Hematopoietic multipotent progenitor cell treated with erythropoietin and hydrocortisone succinate and interleukin-3 and kit ligand, for 6 days (in vitro differentiated cells): ENCODE measurements at places on chromosomes 5 and 9.

DNA sequence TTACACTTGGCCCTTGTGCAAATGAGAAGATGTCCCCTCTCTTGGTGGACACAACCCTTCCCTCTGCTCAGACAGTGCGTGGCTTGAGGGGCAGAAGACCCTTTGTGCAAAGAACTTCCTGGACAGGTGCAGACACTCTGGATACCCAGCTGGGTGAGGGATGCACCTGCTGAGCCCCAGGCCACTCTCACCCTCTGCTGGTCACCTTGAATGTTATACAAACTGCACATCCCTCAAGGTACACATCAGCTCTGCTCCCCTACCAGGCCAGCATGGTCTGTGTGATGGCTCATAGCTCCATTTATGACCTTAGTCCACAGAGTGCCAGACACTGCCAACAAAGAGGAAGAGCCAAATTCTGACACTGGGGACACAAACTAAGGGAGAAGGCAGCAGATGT lies 3.1 kb upstream of the DIRAS2 start:
- DNase-seq: no peak

GRCh38 chr5:71743155-71743554 lies 24.1 kb downstream of the CARTPT start:
- no peak for DNase-seq

DNA sequence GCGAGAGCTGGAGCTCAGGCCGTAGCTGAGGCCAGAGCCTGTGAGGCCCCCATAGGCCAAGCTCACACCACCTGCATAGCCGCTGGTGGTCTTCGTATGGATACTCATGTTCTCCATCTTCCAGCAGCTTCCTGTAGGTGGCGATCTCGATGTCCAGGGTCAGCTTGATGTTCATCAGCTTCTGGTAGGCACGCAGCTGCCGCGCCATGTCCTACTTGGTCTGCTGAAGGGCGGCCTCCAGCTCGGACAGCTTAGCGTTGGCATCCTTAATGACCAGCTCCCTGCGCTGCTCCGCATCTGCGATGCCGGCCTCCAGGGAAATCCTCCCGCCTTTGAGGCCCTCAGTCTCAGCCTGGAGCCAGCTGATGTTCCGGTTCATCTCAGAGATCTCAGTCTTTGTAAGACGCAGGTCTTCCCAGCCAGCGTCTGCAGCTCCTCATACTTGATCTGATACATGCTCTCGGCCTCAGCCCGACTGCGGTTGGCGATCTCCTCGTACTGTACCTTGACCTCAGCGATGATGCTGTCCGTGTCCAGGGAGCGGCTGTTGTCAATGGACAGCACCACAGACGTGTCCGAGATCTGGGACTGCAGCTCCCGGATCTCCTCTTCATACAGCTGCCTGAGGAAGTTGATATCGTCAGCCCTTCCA lies 172.1 kb downstream of the PPP2R2B start:
- DNase-seq: peak; percentile 12

DNA sequence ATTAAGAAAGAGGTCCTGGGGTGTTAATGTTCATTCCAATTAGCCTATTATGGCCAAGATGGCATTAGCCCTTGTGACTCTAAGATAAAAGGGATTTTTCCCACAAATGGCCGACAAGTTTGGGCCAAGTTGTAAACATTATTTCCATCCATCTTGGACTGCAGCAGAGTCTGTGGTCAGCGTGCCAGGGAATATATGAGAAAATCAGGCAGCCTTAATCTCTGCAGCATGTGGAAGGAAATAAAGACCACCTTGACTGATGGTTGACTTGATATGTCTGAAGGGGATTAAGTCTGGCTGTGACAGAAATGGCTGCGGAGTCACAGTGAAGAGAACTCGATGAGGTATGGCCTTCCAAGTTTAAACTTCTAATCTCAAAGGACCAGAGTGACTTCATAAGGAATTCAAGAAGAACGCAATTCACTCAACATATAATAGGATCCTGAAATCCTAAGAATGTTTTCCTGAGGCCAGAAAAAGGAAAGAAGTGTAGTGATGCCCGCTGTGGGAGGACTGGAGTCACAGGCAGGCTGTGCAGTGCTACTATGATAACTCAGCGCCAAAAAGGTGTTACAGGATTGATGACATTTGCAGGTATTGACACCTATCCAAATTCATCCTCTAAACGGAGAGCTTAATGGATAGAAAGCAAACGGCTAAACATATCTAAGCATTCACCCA lies 287.1 kb downstream of the SEC61B start:
- no peak for DNase-seq

- DNase-seq: no peak
Measured at GRCh38 chr5:2014058-2014610, 131.4 kb upstream of the IRX4 start.

DNA sequence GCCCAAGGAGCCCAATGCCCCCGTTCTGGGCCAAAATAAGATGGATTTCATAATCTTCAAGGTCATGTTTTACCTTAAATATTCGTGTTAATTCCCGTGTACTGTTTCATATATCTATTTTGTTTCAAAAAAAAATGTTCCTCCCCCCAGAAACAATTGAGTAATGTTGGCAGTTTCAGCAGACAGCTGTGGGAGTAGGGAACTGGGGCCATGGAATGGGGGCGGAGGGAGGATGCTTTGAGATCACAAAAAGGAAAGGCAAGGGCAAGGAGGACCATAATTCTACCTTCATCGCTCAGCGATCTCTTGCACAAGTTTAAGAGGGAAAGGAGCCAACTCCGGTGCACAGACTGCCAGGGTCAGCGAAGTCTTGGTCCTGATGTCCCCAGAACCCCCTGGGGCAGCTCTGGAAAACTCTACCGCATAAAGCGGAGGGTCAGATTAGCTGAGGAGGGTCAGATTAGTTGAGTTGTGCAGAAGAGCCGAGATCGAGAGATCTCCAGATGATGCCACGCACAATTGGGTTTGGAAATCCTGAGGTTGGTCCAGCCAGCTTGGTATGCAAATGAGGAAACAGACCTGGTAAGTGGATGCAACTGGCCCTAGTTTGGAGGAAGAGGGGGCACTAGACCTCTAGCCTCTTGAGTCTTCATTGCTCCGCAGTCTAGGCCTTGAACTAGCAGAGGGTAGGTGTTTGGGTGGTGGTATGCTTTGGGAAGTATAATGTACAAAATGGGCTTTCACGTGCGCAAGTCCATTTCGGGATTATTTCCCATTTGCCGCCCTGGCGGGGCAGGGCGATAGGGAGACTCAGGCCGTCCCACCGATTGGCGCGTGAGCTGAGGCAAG lies 24.0 kb downstream of the CDKN2A start:
- no peak for DNase-seq

- no peak for DNase-seq
Measured at GRCh38 chr5:134267366-134268018, 41.6 kb upstream of the PPP2CA start.

- DNase-seq: peak; percentile 68
Measured at GRCh38 chr5:138824924-138825863, 49.9 kb downstream of the LRRTM2 start.

GRCh38 chr5:102823441-102823874 lies 68.4 kb downstream of the PAM start:
- no peak for DNase-seq

DNA sequence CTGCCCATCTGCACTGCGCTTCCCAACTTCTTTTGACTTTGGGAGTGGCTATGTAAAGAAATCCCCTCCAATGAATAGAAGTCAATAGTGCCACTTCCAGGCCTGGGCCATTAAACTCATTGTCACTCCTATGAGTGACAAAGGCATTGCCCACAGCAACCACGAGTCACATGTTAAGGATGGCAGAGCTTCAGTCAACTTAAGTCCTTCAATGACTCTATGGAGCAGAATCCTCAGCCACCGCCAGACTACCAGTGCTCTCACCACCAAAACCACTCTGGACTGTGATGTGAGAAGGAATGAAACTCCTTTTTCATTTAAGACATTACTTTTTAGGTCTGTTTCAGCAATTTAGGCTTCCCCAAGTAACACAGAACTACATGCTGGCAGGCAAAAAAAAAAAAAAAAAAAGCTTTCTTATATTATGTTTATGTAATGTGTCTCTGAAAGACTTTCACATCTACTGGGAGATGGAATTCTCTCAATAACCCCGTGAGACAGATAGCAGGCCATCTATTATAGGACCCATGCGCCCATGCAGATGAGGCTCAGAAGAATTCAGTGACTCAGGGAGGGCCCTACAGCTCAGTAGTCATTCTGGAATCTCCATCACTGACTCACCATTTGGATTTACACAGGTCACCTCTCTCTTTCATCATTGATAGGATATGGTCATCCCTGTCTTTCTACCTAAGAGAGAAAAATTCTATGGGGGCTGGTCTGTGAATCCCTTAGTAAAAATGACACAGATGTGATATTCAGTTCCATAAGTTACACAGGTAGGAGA lies 180.5 kb downstream of the CEMIP2 start:
- DNase-seq: peak; percentile 6

- no peak for DNase-seq
Measured at GRCh38 chr5:3736926-3737325, 141.3 kb downstream of the IRX1 start.

DNA sequence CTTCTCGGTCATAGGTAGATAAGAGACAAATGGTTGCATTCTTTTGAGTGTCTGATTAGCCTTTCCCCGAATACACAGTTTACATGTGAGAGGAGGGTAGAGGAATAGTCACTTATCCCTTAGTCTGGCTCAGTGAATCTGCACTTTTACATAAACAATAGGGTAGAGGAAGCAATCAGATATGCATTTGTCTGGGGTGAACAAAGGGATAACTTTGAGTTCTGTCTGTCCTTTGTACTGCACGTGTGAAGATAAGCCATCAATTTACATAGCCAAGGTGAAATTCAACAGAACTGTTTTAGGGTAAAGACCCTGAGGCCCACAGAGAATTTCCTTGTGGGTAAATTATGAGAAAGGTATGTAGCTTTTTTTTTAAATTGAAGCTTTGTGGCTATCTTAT lies 10.1 kb upstream of the IGFBPL1 start:
- no peak for DNase-seq

DNA sequence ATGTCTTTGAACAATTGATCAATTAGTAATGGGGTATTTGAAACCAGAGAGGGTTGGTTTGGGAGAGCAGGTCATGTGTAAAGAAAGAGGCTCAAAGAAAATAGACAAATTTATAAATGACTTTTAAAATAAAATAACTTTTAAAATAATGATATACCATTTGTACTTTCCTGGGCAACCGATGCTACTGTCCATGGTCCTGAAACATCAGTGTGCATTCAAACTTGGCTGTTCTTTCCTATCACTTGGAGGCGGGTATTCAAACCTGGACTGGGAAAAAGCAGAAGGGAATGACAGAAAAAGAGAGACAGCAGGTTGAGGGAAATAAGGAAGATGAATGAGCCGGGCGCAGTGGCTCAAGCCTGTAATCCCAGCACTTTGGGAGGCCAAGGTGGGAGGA lies 1446.4 kb upstream of the WWC1 start:
- DNase-seq: peak; percentile 56

DNA sequence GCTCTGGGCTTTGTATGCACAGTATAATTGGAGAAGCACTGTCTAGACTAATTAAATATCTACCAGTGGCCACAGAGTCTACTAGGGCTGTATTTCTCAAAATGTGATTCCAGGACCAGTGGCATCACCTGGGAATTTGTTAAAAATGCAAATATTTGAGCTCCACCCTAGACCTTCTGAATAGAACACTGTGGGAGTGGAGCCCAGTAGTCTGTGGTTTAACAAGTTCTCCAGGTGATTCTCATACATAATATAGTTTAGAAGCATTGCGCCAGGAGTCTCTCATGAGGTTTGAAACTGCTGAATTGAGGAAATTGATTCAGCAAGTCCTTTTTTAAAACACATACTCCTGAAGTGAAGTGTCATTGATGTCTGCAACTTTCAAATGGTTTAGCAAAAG lies 74.7 kb downstream of the FCHO2 start:
- no peak for DNase-seq

GRCh38 chr5:154475591-154476353 lies 2.3 kb downstream of the HAND1 start:
- DNase-seq: no peak

DNA sequence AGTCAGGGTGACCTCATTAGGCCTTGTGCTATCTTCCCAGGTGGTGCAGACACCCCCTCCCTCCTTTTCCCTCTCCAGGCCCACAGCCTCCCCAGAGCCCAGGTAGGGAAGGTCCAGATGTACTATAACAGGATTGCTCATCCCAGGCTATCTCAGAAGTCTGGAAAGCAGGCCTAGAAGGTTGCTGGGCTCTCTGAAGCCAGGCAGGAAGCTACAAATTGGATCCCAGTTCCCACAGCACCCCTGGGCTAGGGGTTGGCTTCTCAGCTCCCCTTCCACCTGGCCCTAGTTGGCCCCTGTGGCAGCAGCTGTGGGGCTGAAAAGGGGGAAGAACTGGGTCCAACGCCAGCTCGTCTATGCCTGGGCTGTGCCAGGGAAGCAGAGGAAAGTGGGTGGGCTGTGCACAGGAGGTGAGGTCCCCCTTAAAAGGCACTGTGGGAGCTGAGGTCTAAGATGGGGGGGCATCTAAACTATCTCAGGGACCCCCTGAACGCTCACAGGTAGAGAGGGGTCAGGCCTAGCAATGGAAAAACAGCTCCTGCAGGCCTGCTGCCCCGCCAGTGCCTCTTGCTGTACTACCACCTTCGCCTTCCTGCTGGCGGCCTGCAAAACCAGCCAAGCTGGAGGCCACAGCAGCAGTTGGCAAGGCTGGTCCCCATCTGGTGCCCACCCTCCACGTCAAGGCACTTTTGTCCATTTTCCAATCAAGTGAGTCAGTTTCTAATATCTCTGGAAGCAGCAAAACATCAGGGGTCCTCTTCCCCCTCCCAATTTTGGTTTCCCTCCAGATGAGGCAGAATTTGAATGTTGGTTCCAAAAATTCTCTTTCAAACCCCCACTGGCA lies 13.3 kb upstream of the PSMD5 start:
- DNase-seq: no peak

DNA sequence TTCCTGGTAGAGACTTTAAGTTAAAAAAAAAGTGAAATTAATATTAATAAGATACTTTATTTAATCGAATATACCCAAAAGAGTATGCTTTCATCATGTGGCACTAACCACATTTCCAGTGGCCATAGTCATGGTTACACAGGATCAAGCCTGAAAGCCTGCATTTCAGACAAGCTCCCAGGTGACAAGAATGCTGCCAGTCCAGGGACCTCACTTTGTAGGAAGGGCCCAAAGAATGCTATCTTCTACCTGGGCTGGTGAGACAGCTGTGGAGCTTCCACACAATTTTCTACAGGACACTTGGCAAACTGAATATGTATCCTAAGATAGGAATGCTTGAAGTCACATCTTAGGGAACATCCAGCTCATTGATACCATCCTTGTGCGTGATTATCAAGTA lies 203.8 kb downstream of the AUH start:
- no peak for DNase-seq

DNA sequence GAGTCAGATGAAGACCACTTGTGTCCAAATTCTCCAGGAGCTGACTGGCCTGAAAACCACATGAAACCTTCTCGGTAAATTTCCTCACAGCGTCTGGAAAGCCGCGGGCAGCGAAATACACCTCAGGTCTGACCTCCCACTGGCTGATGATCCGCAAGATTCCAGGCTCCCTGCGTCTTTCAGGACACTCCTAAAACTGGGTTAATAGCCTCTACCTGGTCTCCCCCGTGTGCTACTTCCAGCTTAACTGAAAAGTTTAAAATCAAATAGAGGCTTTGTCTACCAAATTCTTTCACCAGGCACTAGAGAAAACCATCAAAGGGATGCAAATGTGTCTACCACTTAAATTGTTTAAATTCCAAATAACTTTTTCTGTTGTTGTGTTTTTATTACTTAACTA lies 312.6 kb downstream of the DRD1 start:
- DNase-seq: no peak

- peak; percentile 25 for DNase-seq
Measured at GRCh38 chr5:131481569-131481968, 153.5 kb downstream of the RAPGEF6 start.

- no peak for DNase-seq
Measured at GRCh38 chr9:27404661-27405060, 107.7 kb upstream of the EQTN start.
